ENCODE measurements at places on chromosomes 16 and 17.

GRCh38 chr17:8153957-8154607 is 1.9 kb upstream of the PER1 start:
- DNase-seq = peak; percentile 90

DNA sequence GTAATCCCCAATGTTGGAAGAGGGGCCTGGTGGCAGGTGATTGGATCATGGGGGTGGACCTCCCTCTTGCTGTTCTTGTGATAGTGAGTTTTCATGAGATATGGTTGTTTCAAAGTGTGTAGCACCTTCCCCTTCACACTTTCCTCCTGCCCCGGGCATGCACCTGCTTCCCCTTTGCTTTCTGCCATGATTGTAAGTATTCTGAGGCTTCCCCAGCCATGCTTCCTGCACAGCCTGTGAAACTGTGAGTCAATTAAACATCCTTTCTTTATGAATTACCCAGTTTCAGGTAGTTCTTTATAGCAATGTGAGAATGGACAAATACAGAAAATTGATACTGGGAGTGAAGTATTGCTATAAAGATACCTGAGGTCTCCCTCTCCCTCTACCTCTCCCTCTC is 29.4 kb downstream of the RNF112 start:
- DNase-seq = no peak

GRCh38 chr16:81004646-81005353 is 1.9 kb downstream of the CMC2 start:
- no peak for DNase-seq

DNA sequence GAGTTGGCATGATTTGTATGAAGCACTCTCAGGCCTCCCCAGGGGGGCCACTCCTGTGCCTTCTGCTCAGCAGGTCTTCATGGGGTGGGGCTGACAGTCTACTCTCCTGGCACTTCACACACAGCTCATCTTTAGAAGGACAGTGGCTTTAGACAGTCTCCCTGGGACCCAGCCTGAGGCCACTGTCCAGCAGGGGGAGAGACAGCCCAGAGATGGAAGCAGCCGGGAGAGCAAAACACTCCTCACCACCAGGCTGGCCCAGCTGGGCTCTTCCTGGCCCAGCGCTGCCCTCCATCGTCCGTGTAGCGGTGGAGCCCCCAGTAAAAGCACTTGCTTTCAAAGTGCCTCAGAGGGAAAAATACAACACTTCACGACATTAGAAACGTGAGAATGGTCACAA is 62.0 kb upstream of the CRHR1 start:
- no peak for DNase-seq

DNA sequence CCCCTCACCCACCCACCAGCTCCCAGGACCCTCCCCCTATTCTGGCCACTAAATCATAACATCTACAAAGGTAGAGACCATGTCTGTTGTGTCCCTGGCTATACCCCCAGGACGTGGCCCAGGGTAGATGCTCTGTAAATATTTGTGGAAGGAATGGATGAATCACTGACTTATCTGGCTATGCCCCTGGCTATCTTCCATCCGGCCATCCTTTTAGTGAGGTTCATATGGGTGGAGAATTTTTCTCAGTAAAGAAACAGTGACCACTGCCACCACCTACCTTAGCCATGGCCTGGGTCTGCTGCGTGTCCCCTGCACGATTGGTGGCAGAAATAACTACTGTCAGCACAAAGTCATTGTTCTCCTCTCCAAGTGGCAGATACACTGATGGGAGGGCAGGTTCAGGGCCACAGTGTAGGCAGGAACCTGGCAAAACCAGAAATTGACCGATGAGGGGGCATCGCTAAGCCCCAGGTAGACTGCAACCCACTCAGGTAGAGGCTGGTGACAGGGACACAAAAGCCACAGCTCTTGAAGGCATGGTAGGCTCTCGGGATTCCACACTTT is 63.1 kb upstream of the BCO1 start:
- no peak for DNase-seq

GRCh38 chr16:71230122-71230845 is at the start of gene HYDIN:
Gene HYDIN, minus strand, starts transcription at chr16:71230722. Its CDS starts 43,827 bp downstream, at chr16:71186895.
- DNase-seq = no peak

DNA sequence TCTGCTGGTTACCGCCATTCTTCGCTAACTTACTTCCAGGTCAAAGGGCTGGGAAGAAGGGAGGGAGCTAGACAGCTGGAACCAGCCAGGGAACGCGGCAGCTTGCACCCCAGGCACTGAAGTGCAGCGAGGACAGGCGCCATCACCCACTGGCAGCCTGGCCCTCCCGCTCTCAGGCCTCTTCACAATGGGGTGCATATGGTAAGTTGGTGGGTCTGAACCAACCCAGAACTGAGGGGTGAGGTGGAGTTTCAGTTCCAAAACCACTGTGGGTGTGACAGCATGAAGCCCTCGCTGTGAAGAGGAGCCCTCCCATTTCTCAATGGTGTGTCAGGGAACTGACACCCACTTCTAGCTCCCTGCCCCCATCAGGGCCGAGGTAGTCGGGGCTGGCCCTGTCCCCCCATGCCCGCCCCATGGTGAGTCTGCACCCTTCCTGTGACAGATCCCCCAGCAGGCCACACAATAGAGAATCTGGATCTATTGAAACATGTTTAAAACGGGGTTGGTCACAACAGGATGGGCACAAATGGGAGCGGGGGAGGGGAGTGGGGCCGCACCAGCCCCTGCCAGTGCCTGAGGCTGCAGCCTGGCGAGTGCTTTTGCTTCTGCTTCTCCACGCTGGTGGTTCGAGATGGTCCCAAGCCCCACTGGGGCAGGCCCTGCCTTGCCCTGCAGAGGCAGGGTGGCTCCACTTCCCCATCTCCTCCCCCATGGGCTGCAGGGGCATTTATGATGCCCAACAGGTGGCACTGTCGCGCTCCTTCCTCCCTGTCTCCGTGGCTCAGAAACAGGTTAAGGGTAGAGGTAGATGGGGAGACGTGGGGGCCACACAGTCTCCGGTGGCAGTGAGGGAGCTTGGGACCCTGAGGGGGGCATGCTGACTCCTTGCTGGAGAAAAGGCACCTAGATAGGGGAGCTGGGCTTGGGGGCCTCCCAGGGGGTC is 2.3 kb downstream of the LIMD2 start:
- DNase-seq = peak; percentile 87

- no peak for DNase-seq
Observed at GRCh38 chr16:69833357-69834282, 71.5 kb downstream of the WWP2 start.

DNA sequence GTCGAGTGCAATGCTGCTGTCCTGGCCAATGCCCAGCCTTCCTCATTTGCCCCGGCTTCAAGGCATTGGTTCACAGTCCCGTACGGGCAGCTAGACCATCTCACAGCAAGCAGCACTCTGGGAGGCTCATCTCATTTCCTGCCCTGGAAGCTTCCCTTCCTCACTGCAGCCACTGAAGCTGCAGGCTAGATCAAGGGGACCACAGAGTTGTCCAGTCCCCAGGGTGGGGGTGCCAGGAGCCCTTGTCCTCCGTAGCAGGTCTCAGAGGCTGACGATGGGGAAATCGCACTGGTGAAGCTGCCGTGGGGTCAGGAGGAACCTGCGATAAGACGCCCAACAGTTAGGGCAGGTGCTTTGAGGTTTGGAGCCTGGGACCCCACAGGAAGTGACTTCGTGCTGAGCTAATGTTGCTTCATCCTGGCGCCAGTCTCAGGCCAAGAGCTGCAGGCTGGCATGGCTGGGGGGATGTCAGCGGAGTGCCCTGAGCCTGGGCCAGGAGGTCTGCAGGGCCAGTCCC is at the start of gene SPNS3:
Gene SPNS3, plus strand, starts transcription at position 426 of the 517 bp plus-strand sequence. Its CDS starts 28 bp downstream, at position 454.
- peak; percentile 42 for DNase-seq

GRCh38 chr16:50065624-50066481 is at the start of gene HEATR3:
Gene HEATR3, plus strand, starts transcription at chr16:50065970. Its CDS starts 162 bp downstream, at chr16:50066132.
- DNase-seq = peak; percentile 96

DNA sequence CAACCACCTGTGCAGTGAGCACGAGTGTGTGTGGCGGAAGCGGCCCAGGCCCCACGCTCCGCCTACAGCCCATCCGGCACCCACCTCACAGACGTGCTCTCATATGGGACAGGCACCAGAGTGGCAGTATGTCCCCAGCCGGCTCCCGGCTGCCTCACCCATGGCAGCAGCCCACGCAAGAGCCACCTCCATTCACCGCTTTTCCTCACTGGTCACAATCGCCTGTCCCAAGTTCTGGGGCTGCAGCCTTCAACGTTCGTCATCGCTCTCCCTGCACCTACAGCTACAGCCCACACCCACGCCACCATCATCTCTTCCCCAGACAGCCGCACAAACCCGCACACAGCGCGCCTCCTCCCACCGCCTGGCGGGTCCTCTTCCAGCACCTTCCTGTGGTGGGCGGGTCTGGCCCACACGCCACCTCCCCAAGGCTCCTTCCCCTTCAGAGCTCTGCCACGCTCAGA is 17.5 kb upstream of the TRAP1 start:
- DNase-seq = no peak

DNA sequence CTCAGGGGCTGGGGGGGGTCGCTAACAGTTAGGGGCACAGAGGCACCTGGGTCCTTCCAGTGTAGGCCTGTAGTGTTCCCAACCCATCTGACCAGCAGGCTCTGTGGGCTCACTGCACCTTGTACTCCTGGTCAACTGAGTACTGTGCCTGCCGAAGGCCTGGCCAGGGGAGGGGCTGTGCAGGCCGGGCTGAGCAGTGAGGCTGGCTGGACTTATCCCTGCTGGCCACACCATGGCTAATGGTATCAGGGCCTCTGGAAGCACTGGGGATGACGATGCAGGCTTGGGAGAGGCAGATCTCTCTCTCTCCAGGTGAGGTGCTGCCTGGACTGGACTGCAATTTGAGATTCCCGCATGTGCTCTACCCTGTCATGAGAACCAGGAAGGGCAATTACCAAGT is 58.9 kb upstream of the SDK2 start:
- DNase-seq = no peak

- DNase-seq = no peak
Observed at GRCh38 chr17:73371285-73371684, 59.5 kb upstream of the CDC42EP4 start.

DNA sequence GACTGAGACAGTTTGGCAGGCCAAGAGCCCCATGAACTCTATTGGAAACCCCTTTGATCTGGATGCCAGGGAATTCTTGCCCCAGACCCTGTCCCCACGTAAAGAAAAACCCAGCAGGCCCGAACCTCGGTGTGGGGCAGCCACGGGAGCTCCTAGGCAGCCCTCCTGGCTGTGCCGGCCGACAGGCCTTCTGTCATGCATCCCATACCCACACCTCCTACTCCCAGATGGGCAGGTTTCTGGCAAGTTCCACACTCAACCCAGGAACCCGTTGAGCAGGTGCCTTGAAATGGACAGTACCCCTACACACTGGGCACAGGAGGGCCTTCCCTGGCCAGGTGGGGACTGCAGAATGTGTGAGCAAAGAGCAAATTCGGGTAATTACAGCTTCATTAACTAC is 23.6 kb upstream of the ATP2C2 start:
- DNase-seq = no peak

DNA sequence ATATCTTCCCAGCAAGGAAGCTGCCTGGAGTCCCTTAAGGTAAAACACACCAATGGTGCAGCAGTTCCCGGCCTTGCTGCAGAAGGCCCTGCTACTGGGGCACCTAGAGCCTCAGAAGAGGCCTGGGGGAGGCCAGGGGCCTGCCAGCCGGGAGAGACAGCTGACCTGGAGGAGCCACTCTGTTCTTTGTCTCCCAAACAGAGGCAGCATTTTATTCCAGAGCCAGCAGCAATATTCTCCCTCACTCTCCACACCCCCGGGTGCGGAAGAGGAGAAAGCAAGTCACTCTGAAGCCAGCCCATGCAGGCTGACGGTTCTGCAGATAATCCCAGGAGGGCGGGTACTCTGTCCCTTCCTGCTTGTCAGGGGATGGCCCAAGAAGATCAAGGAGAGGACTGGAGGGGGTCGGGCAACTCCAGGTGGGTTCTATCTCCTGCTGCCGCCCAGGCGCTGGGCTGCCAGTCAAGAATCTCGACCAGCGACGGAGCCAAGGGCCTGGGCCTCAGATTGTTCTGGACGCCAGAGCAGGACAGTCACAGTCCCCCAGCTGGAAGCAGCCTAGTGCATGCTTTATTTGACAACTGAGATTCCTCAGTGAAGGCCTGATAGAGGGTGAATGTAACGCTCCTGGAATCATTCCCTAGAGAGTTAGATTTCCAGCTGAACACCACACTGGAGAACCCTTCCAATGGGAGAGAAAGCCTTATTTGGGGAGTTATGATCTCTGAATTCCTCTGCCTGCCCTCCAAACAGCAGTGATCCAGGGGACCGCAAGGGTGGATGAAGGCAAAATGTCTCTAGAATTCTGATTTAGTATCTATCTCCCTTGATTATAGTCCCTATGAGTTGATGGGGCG is 1.1 kb upstream of the KIFC3 start:
- no peak for DNase-seq

GRCh38 chr16:48098472-48098871 is 57.3 kb downstream of the ABCC12 start:
- no peak for DNase-seq

DNA sequence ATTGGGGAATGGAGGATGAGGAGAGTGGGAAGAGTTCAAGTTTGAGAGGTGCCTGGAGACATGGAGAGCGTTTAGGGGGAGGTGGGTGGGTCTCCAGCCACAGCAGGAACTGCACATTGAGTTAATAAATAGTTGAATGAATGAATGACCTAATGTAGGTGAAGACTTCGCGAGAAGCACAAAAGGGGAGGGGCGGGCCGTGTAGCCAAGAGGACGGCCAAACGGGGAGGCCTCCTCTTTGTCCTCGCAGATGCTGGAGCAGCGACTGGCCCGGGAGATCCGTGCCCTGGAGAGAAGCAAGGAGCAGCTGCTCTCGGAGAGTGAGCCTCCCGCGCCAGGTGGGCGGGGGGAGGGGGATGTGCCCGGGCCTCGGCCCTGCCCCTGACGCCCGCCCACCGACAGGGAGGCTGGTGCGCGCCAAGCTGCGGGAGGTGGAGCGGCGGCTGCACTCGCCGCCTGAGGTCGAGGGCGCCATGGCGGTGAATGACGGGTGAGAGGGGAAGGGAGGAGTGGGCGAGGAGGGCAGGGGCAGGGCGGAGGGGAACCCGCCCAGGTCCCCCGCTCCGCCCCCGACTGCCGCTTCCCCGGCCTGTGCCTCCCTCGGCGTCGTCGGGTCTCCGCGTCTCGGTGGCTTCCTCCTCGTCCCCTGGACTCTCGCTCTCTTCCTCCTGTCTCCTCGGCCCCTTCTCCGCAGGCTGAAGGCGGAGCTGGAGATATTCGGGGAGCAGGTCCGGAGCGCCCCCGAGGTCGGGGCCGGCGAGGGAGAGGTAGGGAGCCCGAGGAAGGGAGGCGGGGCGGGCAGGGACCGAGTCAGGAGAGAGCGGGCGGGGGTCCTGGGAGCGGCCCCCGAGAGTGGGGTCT is 12.9 kb downstream of the SYCE1L start:
- peak; percentile 74 for DNase-seq

DNA sequence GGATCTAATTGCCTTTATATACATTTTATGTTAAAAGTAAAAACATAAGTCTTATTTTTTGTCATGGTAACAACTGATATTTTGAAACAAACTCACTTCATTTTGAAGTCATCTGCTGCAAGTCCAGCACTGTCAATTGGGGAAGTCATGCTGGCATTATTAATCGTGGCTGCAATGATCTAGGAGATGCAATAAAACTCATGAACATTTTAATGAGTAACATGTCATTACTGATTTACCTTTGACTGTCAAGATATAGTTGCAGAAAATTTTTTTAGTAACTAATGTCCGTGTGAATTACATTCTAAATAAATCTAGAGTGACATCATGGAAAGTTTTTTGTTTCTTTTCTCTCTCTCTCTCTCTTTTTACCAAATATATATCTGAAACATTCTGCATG is 17.3 kb upstream of the KRT24 start:
- no peak for DNase-seq

- no peak for DNase-seq
Observed at GRCh38 chr16:3861808-3862451, 18.6 kb downstream of the CREBBP start.

Data from CD8-positive, alpha-beta T cell (primary cell).